Upper lobe of right lung (tissue), 1 donor: ENCODE measurements at places on chromosomes 1 and 21.

DNA sequence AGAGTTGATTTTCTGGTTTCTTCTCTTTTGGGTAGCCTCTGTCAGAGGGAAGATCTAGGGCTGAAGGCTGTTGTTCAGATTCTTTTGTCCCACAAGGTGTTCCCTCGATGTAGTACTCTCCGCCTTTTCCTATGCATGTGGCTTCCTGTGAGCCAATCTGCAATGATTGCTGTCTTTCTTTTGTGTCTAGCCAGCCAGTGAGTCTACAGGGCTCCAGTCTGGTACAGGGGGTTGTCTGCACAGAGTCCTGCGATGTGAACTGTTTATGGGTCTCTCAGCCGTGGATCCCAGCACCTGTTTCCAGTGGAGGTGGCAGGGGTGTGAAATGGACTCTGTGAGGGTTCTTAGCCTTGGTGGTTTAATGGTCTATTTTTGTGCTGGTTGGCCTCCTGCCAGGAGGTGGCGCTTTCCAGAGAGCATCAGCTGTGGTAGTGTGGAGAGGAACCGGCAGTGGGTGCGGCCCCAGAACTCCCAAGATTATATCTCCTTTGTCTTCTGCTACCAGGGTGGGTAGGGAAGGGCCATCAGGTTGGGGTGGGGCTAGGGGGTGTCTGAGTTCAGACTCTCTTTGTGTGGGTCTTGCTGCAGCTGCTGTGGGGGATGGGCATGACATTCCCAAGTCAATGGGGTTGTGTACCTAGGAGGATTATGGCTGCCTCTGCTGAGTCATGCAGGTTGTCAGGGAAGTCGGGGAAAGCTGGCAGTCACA lies 81.3 kb upstream of the C21orf91 start:
- no peak overlapping the region for H3K4me3 ChIP-seq
- no peak overlapping the region for H3K27ac ChIP-seq
- no peaks in the 10 kb centered on the region for H3K27me3 ChIP-seq
- no peak for DNase-seq
- H3K4me1 ChIP-seq = no peaks in the 10 kb centered on the region

DNA sequence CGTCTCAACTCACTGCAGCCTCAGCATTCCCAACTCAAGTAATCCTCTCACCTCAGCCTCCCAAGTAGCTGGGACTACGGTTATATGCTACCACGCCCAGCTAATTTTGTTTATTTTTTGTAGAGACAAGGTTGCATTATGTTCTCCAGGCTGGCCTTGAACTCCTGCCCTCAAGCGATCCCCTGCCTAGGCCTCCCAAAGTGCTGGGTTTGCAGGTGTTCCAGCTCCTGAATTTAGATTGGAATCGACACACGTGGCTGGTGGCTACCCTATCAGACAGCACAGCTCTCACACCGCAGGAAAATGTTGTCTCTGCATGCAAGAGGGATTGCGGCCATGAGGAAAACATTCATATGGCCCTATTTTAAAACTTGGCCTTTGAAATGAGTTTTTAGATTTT lies 76.7 kb upstream of the GALNT2 start:
- no peaks in the 10 kb centered on the region for H3K27me3 ChIP-seq
- no peak overlapping the region for H3K27ac ChIP-seq
- DNase-seq = no peak
- no peak overlapping the region for H3K4me3 ChIP-seq
- no peaks in the 10 kb centered on the region for H3K36me3 ChIP-seq

GRCh38 chr1:93448292-93448982 lies 519 bp downstream of the FNBP1L start:
- no peaks in the 10 kb centered on the region for H3K4me1 ChIP-seq
- H3K27me3 ChIP-seq = peaks cover 25% of the 10 kb centered on the region
- H3K4me3 ChIP-seq = peak overlapping the region; percentile 78

DNA sequence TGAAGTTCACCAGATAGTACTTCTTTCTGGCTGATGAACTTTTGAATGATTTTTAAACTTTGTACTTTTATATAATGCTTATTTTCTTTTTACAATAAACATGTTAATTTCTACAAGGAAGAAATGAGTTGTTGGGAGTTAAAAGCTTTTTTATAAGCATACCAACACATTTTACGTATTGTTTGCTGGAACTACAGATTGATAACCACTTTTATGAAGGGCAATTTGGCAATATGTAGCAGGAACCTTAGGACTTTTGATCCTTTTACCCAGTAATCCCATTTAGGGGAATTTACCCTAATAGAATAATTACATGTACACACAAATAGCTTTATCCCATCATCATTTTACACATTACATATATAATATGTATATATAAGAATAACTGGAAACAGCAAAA lies 16.3 kb downstream of the PRPF38A start:
- no peak overlapping the region for H3K27ac ChIP-seq
- H3K4me1 ChIP-seq = no peaks in the 10 kb centered on the region
- no peak overlapping the region for H3K4me3 ChIP-seq
- no peak for DNase-seq
- no peaks in the 10 kb centered on the region for H3K27me3 ChIP-seq

DNA sequence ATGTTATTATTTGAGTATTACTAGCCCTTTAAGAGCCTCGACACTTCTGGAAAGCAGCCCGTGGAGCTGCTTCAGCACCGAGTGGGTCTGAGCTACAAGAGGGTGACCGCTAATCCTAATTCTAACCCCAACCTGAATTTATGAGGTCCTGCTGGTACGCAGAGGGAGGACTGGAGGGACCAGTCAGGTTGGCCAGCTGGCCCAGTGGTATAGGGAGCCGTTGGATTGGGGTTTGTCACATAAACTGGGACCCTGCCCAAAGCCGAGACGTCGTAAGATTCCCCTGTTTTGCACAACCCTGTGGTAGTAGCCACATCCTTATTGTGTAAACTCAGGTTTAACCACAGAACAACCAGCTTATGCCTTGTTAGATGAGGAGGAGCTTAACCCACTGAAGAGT lies 60.8 kb upstream of the F3 start:
- H3K4me3 ChIP-seq = peak overlapping the region; percentile 4
- peaks cover 11% of the 10 kb centered on the region for H3K4me1 ChIP-seq
- no peaks in the 10 kb centered on the region for H3K27me3 ChIP-seq
- DNase-seq = peak; percentile 75
- H3K36me3 ChIP-seq = no peaks in the 10 kb centered on the region

GRCh38 chr1:84689514-84690396 lies 506 bp downstream of the SSX2IP start:
- H3K4me3 ChIP-seq = peak overlapping the region; percentile 80
- peaks cover 8% of the 10 kb centered on the region for H3K4me1 ChIP-seq
- H3K27ac ChIP-seq = peak overlapping the region; percentile 65
- H3K36me3 ChIP-seq = no peaks in the 10 kb centered on the region
- H3K27me3 ChIP-seq = no peaks in the 10 kb centered on the region

- no peak overlapping the region for H3K27ac ChIP-seq
- no peaks in the 10 kb centered on the region for H3K4me1 ChIP-seq
- no peak overlapping the region for H3K4me3 ChIP-seq
Measured at GRCh38 chr1:104190821-104191220, 441.1 kb downstream of the AMY1C start.

DNA sequence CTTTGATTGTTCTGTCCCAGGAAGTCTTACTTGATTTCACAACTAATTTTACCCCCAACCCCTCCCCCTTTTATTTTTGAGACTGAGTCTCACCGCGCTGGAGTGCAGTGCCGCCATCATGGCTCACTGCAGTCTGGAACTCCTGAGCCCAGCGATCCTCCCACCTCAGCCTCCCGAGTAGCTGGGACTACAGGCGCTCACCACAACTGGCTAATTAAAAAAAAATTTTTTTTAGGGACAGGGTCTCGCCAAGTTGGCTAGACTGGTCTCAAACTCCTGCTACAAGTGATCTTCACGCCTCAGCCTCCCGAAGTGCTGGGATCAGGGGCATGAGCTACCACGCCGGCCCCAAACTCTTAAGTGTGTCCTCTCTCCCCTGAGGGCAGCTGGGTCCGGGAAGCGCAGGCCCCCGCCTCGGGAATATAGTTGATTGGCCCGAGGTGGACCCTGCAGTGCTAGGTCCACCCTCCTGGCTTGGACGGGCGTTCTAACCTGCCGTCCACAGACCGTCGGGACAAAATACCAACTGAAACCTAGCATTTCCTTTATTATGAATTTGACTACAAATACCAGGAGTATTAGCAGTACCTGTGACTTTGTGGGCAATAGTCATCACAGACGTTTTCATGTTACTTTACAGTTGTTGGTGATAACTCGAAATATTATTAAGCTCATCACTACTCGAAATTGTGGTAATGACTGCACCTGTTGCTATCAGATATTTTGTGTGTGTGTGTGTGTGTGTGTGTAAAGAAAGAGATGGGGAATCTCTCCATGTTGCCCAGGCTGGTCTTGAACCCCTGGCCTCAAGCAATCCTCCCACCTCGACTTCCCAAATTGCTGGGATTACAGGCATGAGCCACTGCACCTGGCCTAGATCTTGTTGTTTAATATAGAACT lies 642 bp upstream of the PARP1 start:
- no peaks in the 10 kb centered on the region for H3K27me3 ChIP-seq
- peak overlapping the region; percentile 84 for H3K4me3 ChIP-seq
- peak; percentile 67 for DNase-seq
- H3K36me3 ChIP-seq = no peaks in the 10 kb centered on the region
- peaks cover 30% of the 10 kb centered on the region for H3K4me1 ChIP-seq

DNA sequence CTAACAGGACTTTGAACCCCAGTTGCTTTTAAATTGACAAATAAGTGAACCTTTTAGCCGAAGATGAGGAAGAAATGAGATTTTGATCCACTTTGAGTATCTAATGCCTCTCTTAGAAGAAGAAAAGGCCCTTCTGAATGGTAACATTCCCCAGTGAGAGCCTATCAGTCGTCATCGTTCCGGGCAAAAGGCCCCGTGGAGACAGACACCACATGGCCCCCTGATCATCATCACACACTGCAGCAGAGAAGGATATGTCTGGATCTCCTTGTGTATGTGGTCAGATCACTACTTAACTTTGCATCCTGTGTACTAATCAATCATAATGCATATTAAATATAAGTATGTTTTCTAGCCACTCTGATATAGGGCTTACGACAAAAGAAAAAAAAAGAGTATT lies 87.3 kb upstream of the SMYD2 start:
- no peak overlapping the region for H3K4me3 ChIP-seq
- H3K27ac ChIP-seq = no peak overlapping the region
- peaks cover 27% of the 10 kb centered on the region for H3K27me3 ChIP-seq
- H3K36me3 ChIP-seq = no peaks in the 10 kb centered on the region
- DNase-seq = no peak

DNA sequence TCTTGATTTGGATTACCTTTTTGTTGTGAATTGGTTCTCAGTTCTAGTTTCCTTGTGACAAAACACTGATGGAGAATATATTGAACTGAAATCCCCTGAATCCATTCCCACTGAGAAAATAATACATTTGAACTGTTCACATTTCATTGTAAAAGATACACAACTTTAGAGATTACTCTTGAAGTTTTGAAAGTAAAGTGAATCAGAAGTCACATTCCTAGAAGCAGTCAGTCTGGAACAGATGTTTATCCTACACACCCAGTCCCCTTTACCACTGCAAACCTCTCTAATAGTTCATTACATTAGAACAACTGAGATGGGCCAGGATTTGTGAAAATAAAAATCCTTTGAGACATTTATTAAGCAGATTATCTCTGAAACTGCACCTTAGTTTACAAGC lies 3.4 kb downstream of the RERE start:
- H3K36me3 ChIP-seq = no peaks in the 10 kb centered on the region
- H3K4me1 ChIP-seq = peaks cover 25% of the 10 kb centered on the region
- DNase-seq = no peak
- H3K27ac ChIP-seq = no peak overlapping the region
- no peaks in the 10 kb centered on the region for H3K27me3 ChIP-seq
- H3K4me3 ChIP-seq = no peak overlapping the region
